ENCODE measurements at places on chromosomes 2 and 18. TPM values are rescaled to one million over a fixed set of nuclear protein-coding genes. Genes with fewer than 3 reads are reported as not detected.

GRCh38 chr2:155730804-155731203 is 601.7 kb downstream of the NR4A2 start:
- H3K4me1 ChIP-seq: no peaks in the 10 kb centered on the region
- no peak overlapping the region for H3K27ac ChIP-seq
- DNase-seq: no peak
- H3K27me3 ChIP-seq: no peaks in the 10 kb centered on the region

Gene MARCHF4
- total RNA-seq: not detected

Gene SPATS2L
- total RNA-seq: 10.9 TPM

Gene KLHL30
- total RNA-seq: not detected

GRCh38 chr2:210315015-210315788 is at the start of gene MYL1:
Gene MYL1 (minus strand): TSS chr2:210315174. CDS start chr2:210315042, 132 bp downstream.
- no peak for DNase-seq
- no peak within 1 kb of the TSS for H3K4me3 ChIP-seq
- no peaks in the 10 kb centered on the region for H3K36me3 ChIP-seq
- no peak within 1 kb of the TSS for H3K27ac ChIP-seq
- no peaks in the 10 kb centered on the region for H3K4me1 ChIP-seq
- H3K27me3 ChIP-seq: no peaks in the 10 kb centered on the region

GRCh38 chr2:1561811-1562421 is 148.7 kb downstream of the TPO start:
- no peaks in the 10 kb centered on the region for H3K27me3 ChIP-seq
- peaks cover 28% of the 10 kb centered on the region for H3K4me1 ChIP-seq
- H3K36me3 ChIP-seq: no peaks in the 10 kb centered on the region
- no peak overlapping the region for H3K4me3 ChIP-seq
- H3K27ac ChIP-seq: no peak overlapping the region

GRCh38 chr2:122831649-122832048 is 1076.2 kb downstream of the TSN start:
- H3K36me3 ChIP-seq: no peaks in the 10 kb centered on the region
- no peaks in the 10 kb centered on the region for H3K4me1 ChIP-seq
- H3K4me3 ChIP-seq: no peak overlapping the region
- H3K27ac ChIP-seq: no peak overlapping the region

- DNase-seq: no peak
- H3K4me1 ChIP-seq: peaks cover 14% of the 10 kb centered on the region
- no peak overlapping the region for H3K4me3 ChIP-seq
These were observed 263.6 kb downstream of the LPIN1 start for GRCh38 chr2:12010059-12010458.

DNA sequence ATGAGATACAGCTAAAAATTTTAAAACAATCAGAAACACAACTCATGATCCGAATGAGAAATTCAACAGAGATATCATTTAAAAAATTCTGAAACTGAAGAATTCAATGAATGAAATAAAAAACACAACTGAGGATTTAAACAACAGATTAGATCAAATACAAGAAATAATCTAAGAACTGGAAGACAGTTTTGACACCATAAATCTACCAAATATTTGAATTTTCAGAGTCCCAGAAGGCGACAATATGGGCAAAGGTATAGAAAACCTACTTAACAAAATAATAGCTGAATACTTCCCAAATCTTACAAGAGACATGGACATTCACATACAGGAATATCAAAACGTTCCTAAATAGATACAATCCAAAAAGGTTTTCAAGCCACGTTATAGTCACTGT is 221.9 kb downstream of the OTX1 start:
- DNase-seq: no peak
- H3K4me1 ChIP-seq: no peaks in the 10 kb centered on the region
- H3K36me3 ChIP-seq: no peaks in the 10 kb centered on the region
- H3K4me3 ChIP-seq: no peak overlapping the region

Gene MYCN
- not detected for total RNA-seq

DNA sequence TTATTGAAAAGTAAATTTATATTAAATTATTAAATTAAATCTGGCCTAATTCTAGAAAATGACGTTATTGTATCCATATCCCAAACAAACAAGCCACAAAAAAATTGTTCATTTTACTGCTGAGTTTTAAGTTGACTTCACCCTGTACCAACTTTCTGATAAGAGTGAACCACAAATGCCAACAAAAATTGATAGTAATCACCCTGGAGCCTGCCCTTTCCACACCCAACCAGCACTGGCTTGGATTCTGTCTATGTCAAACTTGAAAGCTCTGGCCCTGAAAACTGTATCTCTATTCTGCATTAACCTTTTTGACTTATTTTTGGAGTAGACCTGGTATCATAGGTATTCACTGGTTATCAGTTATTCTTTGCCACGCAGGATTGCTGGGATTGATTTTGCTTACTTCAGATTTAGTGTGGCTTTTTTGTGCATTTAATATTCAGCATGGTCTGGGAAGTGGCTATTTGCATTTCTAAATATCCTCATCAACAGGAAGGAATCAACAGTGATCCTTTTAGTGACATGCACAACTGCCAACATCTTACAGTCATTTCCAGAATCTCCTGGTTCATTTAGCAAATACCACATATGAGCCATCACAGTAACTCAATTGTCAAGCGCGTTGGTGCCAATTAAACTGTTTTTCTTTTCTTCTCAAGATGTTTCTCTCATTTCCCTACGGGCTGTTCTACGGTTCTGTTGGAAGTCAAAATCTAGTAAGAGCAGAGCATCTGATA is 11.4 kb upstream of the SRBD1 start:
- no peak overlapping the region for H3K4me3 ChIP-seq
- H3K27me3 ChIP-seq: no peaks in the 10 kb centered on the region
- H3K27ac ChIP-seq: no peak overlapping the region
- no peak for DNase-seq

GRCh38 chr18:69978732-69979715 is 31.4 kb upstream of the CD226 start:
- H3K4me3 ChIP-seq: no peak overlapping the region
- H3K36me3 ChIP-seq: no peaks in the 10 kb centered on the region
- H3K27ac ChIP-seq: no peak overlapping the region
- no peaks in the 10 kb centered on the region for H3K4me1 ChIP-seq
- no peak for DNase-seq

Gene EMILIN2
- 25.6 TPM for total RNA-seq

Gene ABHD1
- 0.88 TPM for total RNA-seq

Gene DNAJC5G
- total RNA-seq: not detected

- H3K27me3 ChIP-seq: peaks cover 12% of the 10 kb centered on the region
- H3K4me1 ChIP-seq: peaks cover 10% of the 10 kb centered on the region
- no peak for DNase-seq
These were observed 58.0 kb downstream of the FAM168B start for GRCh38 chr2:131035112-131035825.
